Fibroblast of skin of right quadriceps (primary cell): ENCODE measurements at places on chromosomes 7 and 10.
A peak's percentile ranks its signal among the peaks of the same experiment; 100 is the strongest.

DNA sequence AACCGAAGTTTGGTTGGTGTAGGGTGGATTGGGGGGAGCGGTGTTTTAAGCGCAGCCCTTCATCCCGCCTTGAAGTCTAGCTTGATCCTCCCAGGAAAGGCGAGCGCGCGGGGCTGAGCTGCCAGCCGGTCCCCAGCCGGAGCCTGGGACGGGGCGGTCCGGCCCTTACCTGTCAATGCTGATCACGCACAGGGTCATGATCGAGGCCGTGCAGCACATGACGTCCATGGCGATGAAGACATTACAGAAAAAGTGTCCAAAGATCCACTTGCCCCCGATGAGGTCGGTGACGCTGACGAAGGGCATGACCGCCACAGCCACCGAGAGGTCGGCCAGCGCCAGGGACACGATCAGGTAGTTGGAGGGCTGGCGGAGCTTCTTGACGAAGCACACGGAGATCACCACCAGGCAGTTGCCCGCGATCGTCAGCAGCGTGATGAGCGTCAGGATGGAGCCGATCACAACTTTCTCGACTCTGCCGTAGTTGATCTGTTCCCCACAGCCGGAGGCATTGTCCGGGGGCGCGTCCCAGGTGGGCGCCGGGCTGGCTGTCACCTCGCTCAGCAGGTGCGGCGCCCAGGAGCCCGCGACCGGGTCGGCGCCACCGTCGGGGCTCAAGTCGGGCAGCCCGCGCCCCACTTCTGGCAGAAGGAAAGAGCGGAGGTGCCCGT, 740 bp downstream of the HTR7 start:
- DNase-seq, result no peak

DNA sequence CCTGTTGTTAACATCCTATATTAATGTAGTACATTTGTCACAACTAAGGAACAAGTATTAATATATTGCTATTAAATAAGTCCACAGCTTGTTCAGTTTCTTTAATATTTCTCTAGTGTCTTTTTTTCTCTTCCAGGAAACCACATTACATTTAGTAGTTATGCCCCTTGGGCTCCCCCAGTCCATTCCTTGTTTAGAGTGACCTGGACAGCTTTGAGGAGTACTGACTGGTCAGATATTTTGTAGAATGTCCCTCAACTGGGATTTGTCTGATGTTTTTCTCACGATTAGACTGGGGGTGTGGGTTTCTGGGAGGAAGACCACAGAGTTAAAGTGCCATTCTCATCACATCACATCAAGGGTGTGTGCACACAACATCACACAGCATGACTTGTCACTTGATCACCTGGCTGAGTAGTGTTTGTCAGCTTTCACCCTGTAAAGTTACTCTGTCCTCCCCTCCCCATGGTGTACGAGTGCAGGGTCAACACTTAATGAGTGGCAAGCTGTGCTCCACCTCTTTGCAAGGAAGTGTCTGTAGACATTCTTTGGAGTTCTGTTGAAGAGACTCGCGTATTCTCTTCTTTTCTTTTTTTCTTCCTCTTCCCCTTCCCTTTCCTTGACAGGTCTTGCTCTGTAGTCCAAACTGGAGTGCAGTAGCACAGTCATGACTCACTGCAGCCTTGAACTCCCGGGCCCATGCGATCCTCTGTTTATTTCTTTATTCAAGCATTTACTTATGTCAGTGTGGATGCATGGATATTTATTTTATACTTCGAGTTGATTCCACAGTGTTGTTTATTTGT, 10.2 kb downstream of the LMTK2 start:
- DNase-seq, result no peak

DNA sequence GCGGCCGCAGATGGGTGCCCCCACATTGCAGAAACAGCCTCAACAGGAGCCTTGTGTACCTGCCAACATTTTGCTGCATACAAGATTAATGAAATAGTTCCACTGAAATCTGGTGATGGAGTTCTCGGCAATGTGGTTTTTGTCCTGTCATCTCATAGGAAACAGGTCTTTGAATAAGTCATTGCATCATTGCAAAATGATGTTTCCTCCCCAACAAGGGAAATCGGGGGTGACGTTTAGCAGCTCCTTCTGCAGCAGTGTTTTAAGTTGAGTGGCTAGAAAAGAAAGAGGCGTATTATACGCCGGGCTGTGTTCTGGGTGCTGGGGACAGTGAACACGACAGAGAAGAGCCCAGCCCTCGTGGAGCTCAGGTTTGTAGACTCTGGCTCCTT, 177.0 kb downstream of the PRKAG2 start:
- DNase-seq, result peak; percentile 68

DNA sequence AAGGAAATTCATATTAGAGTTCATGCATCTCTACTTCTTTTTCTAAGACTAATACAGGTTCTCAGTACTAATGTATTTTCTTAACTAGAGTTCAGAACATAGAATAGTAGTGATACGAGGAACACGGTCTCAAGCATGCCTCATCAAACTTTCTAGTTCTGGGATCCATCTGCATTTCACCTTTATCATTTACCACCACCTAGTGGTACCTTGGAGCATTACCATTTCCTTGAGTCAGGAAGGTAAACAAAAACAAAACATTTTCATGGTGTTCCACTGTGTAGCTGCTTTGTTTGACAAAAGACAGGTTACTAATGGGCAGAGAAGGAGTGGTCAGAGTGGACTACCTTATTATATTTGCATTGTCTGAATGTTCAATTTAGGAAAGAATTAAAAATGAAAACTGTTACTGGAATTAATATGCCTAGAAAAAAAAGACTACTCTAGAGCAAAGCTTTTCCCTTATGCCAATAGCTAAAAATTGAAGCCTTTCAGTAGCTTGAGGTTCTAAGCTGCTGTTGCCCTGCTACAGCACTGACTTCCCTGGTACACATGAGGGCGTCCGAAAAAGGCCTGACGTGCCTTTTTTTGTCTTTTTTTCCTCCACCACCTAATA, 44.5 kb downstream of the STARD3NL start:
- peak; percentile 57 for DNase-seq

DNA sequence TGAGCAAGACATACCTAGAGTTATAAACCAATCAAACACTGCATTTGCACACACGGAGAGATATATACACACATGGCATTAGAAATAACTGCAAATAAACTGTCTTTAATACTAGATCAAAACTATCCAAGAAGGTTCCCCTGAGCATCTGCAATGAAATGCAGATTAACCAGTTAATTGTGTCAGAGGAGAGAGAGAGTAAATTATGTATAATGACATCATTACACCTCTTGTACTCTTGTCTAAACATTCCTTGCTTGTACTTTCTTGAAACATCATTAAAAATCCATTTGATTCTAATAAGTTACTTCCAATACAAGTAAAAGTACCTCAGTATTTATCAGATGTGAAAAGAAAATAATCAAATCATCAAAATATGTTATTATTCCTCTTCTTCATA, 932 bp downstream of the ANKRD22 start:
- no peak for DNase-seq

GRCh38 chr10:71705582-71705981, 14.0 kb downstream of the C10orf105 start:
- DNase-seq, result no peak

DNA sequence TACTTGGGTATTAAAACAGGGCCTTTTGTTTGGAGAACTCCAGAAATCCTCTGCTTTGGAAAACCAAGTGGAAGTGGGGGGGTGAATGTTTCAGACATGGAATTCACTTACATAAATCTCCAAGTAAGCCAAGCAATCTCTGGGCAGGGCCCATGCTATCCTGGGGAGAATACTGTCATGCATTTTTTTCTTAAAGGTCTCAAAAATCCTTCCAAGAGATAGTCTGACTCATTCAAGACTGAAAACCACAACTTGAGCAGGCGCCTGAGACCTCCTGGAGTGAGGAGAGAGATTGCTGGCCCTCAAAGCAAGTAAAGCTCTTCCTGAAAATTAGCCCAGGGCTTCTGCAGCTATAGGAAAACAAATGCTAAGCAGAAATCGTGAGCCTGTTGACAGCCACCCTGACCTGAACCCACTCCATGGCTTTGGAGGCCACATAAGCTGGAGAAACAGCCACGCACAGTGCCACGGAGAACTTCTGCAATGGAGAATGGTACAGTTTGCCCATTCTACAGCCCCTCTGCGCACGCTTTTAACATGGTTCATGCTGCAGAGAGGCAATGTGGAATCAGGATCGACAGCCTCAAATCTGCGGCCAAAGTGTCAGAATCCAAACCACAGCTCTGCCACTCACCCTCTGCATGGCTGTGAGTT, 203.1 kb upstream of the AUTS2 start:
- peak; percentile 99 for DNase-seq

DNA sequence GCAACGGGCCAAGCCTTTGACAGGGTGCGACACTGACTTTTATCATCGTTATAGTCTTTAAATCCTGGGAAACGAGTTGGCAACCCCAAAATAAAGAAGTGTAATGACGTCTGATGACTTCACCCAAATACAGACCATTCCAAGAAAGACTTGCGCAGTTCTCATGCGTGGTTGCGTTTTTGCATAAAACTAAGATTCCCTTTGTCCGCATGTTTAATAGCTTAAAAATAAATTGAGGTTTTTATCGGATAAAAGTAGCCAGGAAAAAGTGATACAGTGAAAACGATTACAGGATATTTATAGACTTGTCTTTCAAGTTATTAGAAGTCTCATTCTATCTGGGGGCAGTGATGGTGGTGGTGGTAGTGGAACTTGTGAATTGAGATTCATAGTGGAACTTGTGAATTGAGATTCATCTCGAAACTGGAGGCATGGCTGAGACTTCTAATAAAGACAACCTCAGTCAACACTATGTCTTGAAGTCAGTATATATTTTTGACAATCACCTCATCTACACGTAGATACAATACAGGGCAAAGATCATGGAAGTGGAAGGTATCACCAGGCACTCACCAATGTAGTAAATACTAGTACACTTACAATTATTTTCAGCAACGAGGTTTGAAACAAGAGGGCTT, 1.2 kb upstream of the NAMPT start:
- no peak for DNase-seq

DNA sequence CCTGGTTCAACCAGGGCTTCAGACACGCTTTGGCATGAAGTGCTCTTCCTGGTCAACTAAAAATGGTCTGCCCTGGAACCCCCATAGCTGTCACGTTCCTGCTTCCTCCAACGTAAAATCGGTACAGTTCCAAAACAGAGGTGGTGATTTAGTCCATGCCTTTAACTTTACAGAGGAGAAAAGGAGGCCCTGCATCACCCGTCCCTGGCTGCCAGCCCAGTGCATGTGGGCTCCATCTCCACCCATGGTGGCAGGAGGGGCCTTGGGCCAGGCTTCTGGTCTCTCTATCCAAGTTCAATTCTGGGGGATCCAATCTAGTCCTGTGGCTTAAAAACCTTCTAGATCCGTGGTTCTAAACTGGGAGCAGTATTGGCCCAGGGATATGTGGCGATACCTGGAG, 18.7 kb downstream of the ECHDC3 start:
- no peak for DNase-seq

DNA sequence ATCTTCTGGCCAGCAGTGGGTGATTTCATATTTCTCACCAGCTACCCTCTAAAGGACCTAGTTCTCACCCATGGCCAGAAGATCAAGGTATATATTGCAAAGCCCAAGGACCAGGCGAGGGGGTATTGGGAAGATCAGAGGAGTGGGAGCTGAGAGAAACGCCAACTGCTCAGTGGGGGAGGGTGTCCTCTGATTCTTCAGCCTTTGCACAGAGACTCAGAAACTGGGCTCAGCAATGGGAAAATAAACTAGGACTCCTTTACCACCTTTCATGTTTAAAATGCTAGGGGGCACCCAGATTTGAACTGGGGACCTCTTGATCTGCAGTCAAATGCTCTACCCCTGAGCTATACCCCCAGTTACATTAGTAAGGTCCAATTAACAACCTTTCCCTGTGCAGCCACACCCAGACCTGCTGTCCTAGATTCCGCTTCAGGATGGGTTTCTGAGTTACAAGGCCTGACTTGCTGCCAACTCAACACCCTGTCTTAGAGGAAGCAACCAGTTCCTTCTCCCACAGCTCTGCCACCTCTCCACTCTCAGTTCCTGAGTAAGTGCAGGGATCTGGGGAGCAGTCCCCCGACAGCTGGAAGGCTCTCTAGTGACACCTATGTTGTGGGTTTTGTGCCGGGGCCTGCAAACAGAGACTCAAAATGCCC, 93.5 kb downstream of the ZNF783 start:
- DNase-seq, result no peak

- DNase-seq, result no peak
These were observed 208.5 kb downstream of the EXOC4 start for GRCh38 chr7:133461421-133461820.

DNA sequence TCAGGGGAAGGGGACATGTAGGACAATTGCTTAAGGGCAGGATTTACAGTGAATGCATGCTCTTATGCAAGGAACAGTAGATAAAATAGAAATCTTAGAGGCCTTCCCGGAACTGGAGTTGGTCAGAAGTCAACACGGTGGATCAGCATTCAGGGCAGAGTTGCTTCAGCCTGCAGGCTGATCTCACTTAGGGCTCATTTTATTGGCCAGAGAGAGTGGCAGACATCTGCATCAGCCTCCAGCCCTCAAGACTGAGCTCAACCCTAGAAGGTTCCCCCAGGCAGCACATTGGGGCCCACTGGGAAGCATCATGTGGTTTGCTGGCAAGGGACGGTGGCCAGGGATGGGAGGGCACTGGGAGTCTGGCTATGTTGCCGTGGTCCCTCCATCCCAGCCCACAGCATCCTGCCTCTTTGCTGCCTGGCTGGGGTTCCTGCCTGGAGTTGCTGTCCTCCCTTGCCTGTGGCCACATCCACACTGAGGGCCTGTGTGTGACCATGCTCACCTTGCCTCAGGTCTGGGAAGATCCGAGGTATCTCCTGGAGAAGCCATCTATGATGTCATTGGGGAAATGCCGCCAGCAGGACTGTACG, 13.0 kb downstream of the SCART1 start:
- no peak for DNase-seq

DNA sequence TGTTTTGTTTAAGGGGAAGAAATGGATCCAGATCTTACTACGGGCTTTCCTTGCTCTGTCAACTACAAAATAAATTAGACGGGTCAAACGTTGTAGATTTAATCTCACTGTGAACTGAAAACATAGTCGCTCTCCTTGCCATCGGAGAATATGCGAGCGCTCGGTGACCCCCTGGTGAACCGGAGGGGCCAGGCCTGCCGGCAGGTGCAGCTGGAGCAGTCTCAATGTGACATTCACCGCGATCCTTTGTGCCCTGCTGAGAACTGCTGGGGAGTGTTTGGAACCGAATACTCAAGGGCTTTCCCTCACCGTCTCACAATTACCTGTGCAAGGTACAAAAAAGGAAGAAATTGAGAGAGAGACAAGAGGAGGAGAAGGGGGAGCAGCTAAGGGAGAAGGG, 174.1 kb upstream of the GPR26 start:
- DNase-seq, result no peak

DNA sequence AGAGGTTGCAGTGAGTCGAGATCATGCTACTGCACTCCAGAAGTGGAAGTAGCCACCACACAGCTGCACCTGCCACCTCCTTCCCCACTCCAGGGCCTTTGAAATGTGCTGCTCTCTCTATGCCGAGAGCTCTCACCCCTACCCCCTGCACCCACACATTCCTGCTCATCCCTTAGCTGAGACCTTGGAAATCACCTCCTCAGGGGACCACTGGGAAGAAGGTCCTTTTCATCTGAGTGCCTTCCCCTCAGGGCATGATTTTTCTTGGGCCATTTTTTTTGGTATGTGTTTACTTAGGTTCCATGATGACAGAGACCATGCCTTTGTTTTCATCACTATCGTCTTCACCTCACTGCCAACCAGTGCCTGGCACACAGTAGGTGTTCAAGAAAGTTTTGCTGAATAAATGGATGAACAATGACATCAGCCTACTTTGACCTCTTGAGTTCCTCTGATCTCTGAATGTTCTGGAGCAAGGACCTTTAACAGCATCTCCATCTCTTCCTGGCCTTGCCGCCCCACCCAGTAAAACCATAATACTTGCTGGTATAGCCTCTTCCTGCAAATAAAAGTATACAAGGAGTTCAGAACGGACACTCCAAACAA, 166.6 kb upstream of the KLF14 start:
- DNase-seq, result no peak
